ENCODE measurements at places on chromosomes 7 and 10.

DNA sequence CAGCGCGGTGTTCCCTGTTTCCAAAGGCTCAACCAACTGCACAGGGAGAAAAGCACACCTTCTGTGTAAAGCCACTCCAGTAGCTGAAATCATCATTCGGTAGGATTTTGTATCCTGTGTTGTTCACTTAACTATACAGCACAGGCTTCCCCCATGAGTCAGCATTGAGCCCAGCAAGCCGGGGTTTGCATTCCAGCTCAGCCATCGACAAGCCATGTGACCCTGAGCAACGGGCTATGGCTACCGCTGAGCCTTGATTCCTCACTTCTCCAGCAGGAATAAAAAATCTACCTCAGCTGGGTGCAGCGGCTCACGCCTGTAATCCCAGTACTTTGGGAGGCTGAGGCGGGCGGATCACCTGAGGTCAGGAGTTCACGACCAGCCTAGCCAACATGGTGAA is 44.1 kb upstream of the ATP6V0A4 start:
- DNase-seq: peak; percentile 65

GRCh38 chr7:101308245-101309085 is 13.1 kb downstream of the IFT22 start:
- DNase-seq: peak; percentile 91

DNA sequence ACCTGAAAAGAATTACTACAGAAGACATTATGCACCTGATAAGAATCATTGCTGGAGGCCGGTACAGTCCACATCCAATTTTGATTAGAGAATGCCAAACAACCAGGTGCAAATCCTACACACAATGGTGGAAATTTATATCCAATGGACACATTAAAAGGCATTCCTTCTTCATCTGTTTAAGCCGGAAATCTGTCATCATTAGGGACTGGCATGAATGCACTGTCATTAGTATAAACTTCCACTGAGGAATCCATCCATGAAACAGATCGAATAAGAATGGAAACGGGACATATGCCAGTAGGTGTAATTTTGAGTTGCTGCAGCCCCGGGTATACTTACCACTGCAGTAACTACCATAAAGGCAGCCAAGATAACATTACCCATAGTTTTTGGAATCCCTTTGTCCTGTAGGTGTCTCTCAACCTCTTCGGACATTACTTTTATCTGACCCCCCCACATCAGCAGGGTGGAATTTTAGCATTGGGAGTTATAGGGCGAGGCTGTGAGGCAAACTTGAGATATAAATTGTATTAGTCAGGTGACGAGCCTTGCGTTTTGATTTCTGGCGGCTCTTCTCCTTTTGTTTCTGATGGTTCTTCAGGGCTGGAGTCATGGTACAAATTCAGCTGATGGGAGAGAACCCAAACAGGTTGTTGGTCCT is 36.5 kb upstream of the AKR1C2 start:
- DNase-seq: no peak

GRCh38 chr7:74138945-74139843 is 35.0 kb upstream of the EIF4H start:
- DNase-seq: peak; percentile 93

Measured in H9 (cell line).